EL (cell line): ENCODE measurements at places on chromosomes 1 and 21.

GRCh38 chr1:172466795-172467407 lies 23.0 kb upstream of the PIGC start:
- peak; percentile 31 for DNase-seq

GRCh38 chr1:236018885-236019453 lies 45.9 kb downstream of the NID1 start:
- DNase-seq, result no peak

DNA sequence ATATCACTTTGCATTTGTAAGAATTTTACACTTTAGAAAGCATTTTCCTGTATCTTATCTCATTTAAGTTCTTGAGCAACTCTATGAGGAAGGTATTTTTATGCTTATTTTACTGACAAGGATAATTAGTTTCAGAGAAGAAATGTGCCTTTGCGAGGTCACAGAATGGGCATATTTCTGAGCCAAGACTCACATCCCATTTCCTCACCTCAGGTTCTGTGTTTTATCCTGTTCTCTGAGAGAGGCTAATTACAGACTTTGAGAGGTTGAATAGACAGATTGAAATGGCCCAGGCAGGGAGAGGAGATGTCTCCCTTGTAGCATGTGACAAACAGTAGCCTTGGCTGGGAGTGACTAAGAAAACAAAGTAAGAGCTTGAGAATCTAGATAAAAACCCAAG lies 39.1 kb upstream of the ZC3H11B start:
- DNase-seq, result no peak

GRCh38 chr1:11462224-11462923 lies 16.6 kb upstream of the DISP3 start:
- no peak for DNase-seq

- DNase-seq, result no peak
Observed at GRCh38 chr1:110752941-110753725, 78.4 kb upstream of the KCNA3 start.

DNA sequence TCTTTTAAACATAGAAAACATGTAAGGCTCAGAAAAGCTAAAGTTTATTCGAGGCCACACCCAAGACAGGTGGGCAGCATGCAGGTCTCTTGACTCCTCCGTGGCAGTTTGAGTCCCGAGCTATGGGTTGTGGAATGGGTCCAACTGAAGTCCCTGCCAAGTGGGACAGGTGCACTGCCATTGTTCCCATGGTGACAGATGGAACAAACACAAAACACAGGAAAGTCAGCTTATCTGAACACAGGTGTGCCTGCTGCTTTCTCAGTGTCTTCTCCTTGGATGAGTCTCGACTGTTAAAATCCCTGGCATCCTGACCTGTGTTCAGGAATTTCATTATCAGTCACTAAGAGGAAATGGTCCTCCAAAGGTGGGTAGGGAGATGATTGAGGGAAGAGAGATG lies 99.0 kb upstream of the RAB4A start:
- no peak for DNase-seq

GRCh38 chr1:40532844-40533424 lies 1.5 kb downstream of the ZNF684 start:
- peak; percentile 65 for DNase-seq

DNA sequence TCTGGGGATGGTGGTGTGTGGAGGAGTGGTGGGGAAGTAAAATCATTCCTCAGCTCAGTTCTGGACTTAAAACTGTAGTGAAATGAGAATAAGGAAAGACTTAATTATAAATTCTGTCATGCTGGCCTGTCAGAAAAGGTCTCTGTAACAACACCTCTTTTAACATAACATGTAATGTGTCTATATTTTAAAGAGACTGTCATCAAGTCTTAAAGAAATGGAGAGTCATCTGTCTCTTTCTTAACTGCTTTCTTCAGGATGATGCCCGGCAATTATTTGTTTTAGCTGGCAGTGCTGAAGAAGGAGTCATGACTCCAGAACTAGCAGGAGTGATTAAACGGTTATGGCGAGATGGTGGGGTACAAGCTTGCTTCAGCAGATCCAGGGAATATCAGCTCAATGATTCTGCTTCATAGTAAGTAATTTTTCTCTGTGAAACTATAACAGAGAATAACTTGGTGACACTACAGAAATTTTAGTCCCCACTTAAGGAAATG lies 30.6 kb downstream of the GNAI3 start:
- DNase-seq, result no peak

DNA sequence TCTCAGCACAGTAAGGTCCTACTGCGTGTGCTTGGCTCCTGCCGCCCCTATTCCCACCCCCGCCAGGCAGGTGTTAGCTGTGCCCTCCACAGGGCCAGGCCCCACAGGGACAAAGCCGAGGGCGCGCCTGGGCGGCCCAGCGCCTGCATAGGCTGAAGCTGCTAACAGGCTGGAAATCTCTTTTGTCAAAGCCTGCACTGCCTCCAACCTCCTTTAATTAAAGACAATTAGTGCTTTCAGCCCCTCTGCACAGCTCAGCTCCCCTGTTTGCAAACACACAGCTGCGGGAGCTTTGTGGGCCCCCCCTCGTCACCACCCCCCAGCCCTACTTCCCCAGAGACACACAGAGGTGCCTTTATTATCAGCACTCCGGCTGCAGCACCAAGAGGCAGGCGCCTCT lies 95.9 kb downstream of the EPHB2 start:
- DNase-seq, result no peak

DNA sequence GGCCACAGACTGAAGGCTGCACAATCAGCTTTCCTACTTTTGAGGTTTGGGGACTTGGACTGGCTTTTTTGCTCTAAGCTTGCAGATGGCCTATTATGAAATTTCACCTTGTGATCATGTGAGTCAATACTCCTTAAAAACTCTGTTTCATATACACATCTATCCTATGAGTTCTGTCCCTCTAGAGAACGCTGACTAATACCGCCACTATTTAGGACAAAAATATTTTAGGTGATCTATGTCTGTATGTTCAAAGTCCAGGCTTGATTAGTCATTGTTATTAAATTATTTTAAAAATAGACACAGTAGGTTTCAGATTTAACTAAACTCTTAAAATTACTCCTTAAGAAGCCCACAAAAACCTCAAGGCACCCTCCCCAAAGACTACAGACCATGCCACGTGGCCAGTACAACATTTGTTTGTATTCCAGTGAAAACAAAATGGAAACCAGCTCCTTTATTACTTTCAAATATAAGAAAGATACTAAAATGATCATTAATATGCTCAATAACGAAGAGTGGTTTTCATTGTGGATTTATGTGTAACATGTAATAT lies 63.1 kb downstream of the TMPRSS15 start:
- no peak for DNase-seq

- no peak for DNase-seq
Observed at GRCh38 chr1:65386439-65386838, 34.0 kb upstream of the LEPR start.

DNA sequence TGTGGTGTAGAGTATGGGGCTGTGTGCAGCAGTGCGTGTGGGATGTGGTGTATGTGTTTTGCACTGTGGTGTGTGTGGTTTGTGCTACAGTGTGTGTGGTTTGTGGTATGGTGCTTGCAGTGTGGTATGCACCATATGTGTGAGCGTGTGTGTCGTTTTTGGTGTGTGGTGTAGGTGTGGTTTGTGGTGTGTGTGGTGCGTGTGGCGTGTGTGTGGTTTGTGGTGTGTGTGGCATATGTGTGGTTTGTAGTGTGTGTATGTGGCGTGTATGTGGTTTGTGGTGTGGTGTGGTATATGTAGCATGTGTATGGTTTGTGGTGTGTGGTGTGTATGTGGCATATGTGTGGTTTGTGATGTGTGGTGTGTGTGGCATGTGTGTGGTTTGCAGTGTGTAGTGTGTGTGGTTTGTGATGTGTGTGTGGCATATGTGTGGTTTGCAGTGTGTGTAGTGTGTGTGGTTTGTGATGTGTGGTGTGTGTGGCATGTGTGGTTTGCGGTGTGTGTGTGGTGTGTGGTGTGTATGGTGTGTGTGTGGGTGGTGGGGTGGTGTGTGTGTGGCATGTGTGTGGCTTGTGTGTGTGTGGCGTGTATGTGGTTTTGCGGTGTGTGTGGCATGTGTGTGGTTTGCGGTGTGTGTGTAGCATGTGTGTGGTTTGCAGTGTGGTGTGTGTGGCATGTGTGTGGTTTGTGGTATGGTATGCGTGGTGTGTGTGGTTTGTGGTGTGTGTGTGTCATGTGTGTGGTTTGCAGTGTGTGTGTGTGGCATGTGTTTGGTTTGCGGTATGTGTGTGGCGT lies 53.5 kb upstream of the TRAPPC10 start:
- DNase-seq, result no peak
